CD4-positive, alpha-beta T cell treated with Interferon alpha-2 for 1 hour (primary cell): ENCODE measurements at places on chromosomes 2 and 18.

GRCh38 chr2:134504586-134505336, 214.0 kb downstream of the TMEM163 start:
- no peak for DNase-seq

DNA sequence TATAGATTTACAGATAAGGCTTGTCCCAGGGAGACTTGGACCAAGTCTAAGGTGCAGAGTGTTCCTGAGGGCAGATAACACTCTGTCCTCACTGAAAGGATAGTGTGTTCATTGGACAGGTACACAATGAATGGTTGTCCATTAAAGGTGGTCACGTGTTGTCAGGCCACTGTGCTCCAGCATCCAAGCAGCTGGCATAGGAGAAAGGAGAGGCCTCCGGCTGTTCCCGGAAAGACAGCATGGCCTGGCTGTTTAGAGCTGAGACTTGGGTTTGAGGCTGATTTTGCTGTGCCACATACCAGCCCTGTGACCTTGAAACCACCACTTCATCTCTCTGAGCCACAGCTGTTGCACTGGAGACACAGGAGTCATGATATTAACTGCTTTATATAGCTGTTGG, 19.6 kb upstream of the SULT1C3 start:
- DNase-seq = no peak

- no peak for DNase-seq
Measured at GRCh38 chr2:70725505-70725904, 42.5 kb downstream of the ADD2 start.

DNA sequence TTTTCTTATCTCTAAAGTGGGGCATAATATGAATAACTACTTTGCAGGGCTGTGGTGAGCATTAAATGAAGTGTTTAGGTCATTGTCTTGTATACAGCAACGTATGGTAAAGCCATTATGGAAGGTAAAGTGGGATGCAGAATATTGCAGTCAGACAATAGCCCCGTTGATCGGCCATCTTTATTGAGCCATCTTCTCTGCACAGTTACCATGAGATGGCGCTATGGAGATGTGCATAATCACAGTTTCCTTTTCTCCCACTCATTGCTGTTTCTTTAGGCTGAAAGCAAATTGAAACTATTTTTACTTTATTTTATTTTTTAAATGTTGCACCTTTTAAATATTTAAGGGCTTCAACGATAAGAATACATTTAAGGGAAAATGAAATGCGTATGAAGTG, 108.9 kb downstream of the THSD7B start:
- DNase-seq = no peak

DNA sequence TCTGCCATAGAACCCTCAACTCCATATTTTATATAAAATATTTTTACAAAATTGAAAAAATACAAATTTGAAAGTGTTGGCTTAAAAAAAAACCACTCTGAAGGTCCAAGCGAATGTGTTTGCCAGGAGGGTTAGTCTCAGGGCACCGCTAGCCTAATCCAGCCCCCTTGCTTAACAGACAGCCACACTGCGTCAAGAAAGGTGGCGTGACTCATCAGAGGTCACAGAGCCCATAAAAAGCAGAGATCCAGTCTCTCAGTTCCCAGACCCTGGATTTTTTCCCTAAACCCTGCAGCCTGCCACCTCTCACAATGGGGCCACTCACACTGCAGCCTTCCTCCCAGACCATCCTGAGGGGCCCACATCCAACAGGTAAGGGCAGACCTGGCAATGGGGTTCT, 3.9 kb upstream of the TNS1 start:
- no peak for DNase-seq

GRCh38 chr2:224395620-224396390, 6.1 kb downstream of the FAM124B start:
- DNase-seq = no peak

GRCh38 chr2:38264396-38265221, 112.5 kb downstream of the ATL2 start:
- no peak for DNase-seq
